ENCODE measurements at places on chromosomes 5 and 9.

DNA sequence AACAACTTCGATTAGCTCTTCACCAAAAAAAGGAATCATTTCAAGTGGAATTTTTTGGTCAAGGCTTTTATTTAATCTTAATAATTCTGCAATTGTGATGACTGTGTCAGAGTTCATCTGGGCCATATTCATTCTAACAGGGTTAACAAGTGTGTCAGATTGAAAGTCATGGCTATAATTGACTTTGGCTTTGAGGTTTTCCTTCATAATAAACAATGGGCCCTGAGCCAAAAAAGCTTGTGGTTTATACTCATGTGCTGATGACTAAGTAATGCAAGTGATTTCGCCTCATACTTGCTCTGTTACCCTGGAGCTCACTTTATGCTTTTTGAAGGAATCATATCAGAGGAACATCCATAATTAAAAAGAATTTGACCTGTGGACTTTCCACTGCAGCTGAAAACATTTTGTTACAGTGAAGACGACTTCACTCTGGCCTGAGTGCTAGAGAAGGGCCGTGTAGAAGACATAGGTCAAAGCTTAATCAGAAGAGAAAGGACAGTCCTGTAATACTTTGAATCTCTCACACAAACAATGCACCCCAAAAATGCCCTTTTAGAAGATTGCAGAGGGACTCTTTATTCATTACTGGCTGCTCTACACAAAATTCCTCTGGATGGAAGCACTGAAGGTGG, 101.7 kb downstream of the GDNF start:
- DNase-seq = no peak

- no peak for DNase-seq
Observed at GRCh38 chr9:88975966-88976889, 15.0 kb upstream of the S1PR3 start.

DNA sequence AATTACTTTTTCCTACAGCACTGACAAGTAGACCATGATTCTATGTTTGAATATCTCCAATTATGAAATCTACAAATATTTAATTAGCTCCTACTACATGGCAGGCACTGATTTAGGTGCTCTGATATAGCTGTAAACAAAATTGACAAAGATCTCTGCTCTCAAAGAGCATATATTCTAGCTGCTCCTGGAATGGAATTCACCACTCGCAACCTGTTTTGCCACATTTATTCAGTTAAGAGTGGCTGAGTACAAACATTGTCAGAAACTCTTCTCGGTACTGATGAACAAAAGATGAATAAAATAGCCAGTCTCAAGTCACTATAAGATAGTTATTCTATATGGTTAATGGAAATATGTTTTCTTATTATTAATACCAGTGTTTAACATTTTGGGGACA, 114.2 kb upstream of the PDE4D start:
- DNase-seq = no peak

- no peak for DNase-seq
Observed at GRCh38 chr9:38352530-38353328, 39.8 kb upstream of the ALDH1B1 start.

DNA sequence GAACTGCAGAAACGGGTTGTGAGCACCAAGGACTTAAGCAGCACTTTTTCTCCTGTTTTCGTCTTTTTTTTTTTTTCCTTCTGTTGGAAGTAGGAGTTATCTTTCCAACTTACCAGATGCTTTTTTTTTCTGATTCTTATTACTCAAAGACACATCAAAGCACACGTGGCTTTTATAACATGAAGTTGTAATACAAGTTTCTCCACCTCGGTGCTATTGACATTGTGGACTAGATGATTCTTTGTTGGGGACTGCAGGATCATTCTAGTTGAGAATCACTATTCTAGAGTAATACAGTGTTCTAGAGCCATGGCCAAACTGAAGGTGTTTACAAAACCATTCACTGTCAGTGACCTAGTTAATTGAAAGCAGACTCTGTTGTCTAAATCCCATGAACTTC, 51.5 kb downstream of the MYO10 start:
- no peak for DNase-seq

- no peak for DNase-seq
Observed at GRCh38 chr5:179225387-179225786, 119.9 kb downstream of the ADAMTS2 start.

DNA sequence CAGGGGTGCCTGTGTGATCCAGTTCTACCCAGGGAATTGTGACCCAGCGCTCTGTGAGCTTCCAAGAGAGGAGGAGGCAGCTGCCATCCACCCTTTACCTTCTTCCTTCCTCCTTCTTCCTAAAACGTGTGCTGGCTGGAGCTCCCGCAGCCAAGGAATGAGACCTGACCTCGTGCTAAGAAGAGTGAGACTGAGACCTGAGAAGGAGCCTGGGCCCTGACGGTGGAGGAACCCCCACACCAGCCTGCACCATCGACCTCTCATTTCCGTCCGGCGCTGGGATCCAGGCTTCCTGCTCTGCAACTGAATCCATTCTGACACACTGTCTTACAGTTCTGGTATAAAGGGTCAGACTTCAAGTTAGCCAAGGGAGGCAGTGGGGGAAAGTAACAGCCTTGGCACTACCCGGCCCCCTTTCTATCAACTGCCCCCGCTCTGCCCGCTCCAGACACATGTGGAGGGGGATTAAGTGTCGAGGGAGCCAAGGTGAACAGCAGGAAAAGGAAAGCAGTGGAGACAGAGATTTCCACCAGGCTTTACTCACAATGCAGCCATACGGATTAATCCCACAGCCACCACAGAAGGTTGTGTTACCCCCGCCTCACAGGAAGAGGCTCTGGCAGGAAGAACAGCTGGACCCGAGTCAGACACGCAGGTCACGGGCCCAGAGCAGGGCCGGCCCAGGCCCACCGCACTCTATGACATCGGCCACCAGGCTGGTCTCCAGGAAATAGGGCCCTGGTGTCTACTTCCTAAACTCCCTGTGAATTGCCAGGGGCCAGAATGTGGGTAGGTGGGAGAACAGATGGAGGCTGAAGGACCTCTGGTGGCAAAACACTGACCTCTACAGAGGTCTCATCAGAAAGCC, 15.8 kb downstream of the MGAT1 start:
- no peak for DNase-seq

All from stimulated activated CD4-positive, alpha-beta T cell treated with anti-CD3 and anti-CD28 coated beads, Interleukin-1b, Interleukin-23, amount 100 ng/mL, for 48 hours (primary cell).